Omental fat pad (tissue), 4 donors: ENCODE measurements at places on chromosomes 13 and 19.
A peak's percentile ranks its signal among the peaks of the same experiment; 100 is the strongest.

- DNase-seq: no peak
These were observed 3.0 kb upstream of the NAA16 start for GRCh38 chr13:41307884-41308640.

- no peak for DNase-seq
These were observed 59.1 kb downstream of the AKAP11 start for GRCh38 chr13:42331009-42331408.

DNA sequence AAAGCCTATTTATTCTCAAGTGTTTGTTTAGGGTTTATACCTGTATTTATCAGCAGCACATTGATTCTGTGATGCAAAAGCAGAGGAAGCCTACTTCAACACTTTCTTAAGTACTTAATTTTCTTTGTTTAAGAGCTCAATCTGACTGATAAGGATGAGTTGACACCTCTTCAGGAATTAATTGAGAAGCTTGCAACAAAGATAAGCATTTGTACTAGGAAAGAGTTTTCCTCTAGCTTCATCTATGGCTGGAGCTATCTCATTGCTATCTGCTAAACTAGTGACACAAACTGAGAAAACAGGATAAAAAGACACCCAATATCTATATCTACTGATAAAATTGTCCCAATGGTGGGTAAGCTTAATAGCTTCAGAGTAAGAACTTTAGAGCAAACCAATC, 170.1 kb upstream of the SLITRK6 start:
- no peak for DNase-seq

- DNase-seq: no peak
These were observed 1.4 kb downstream of the UHRF1 start for GRCh38 chr19:4910594-4911281.

DNA sequence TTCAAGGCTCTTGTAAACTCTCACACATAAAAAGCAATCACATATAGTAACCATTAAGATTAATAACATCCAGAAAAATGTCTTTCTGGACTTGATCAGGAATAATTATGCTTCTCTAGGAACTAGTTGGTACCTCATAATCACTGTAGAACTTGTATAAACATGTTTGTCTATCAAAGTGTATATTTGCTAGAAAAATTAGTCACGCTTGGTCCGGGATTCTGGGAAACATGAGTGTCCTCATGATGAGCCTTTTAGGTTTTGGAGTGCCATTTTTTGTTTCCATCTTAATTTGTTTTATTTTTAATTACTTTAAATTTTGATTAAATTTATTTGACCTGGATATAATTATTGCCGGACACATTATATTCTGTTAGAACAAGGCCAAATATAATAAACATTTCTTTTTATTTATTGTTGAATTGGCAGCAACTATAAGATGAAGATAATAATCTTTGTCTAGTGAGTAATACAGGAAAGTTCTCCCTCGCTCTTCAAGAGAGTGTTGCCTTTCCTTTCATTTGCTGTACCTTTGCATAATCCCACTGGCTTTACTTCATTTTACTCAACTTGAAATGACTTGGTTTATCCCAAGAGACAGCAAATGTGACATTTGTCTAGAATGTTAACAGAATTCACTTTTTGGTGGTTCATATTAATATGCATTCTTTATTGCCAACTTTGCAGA, 207.0 kb downstream of the NALCN start:
- no peak for DNase-seq

DNA sequence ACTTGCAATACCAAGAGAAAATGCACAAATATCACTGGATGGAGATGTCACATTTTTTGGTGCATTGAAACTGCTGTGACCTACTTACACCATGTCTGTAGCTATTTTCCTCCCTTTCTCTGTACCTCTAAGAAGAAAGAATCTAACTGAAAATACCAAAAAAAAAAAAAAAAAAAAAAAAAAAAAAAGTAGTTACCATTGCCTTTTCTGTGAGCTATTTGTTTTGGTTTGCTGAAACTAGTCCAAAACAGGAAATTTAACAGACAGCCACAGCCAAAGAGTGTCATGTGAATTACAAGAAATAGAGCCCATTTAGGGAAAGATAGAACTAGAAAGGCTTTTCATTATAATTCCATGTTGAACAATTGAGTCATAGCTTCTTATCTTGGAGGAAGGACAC, 37.3 kb downstream of the TNFSF13B start:
- DNase-seq: no peak

DNA sequence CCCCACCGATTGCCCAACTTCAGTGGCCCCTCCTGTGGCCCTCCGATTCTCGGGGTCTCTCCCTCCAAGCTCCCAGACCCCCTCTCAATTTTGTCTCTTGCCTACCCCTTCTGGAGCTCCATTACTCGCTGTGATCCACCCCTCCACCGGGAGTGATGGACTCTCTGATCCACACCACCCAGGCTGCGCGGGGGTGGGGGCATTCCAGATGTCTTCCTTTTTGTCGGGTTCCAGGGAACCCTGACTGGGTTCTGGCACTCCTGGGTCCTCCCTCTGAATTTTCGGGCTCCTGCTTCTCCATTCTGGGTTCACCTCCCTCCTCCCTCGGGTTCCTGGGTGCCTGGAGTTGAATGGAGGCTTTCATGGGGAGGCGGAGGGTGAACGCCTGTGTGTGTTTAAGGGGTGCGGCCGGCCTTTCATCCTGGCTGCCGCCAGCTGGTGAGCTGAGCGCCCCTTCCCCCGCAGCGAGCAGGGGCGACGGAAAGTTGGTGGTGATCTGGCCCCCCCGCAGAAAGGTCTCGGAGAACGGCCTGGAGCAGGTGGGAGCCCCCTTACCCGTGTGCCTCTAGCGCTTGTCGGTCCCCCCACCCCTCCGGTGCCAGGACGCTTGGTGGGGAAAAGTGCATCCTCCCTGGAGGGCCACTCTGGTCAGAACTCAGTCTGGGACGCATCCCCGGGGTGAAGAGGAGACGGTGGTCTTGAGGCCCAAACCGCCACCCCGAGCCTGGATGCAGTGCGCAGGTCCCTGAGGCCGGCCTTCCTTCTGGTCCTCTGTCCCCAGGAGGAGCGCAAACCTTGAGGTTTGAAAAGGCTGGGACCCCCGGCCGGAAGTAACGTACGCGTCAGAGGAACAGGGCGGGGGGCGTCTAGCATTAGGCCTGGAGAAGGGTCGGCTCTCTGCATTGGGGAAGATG, 1.6 kb downstream of the MISP3 start:
- DNase-seq: peak; percentile 51

DNA sequence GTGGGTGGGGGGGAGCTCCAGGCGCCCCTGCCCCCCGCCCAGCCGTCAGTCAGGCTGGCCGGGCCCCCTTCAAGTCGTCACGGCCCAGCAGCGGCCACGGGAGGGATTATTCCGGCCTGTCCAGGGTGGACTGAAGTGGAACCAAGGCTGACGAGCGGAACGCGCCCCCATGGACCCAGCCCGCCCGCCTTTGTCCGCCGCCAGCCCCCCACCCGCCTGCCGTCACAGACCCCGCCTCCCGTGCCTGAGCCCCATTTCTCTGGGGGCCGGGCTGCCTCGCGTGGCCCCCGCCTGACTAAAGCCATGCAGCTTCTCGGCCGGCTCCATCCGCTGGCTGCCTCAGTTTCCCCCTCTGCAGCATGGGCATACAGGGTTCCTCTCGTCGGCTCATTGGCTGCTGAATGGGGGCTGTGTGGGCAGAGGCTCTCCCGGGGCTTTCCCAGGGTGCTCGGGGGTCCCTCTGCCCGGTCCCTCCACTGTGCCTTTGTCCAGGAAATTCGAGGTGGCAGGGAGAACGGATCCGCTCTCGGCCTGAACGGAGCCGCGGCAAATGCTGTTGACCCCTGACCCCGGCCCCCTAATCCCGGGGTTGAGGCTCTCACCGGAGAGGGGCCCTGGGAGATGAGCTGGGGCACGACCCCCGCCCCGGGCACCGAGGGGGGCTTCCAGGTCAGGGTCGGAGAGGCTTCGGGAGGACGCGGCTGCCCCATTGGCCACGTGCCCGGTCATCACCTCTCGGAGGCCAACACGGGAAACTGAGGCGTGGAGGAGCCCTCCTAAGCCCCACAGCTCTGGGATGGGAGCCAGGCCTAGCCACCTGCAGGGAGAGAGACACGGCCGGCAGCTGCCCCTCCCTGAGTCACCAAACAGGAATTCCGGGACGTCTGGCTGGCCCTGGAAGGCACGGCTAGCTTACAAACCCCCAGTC, 27.4 kb downstream of the EFNA2 start:
- DNase-seq: no peak

- DNase-seq: no peak
These were observed 651 bp downstream of the GAPDHS start for GRCh38 chr19:35533822-35534392.

- peak; percentile 49 for DNase-seq
These were observed 21.9 kb downstream of the ANKRD27 start for GRCh38 chr19:32652894-32653598.

- DNase-seq: no peak
These were observed 27.5 kb downstream of the SPRYD7 start for GRCh38 chr13:49908637-49909036.

- no peak for DNase-seq
These were observed 39.3 kb upstream of the KL start for GRCh38 chr13:32976912-32977311.

- DNase-seq: no peak
These were observed 10.1 kb downstream of the SLC25A15 start for GRCh38 chr13:40799508-40799907.

GRCh38 chr19:11587302-11587974, 9.8 kb upstream of the ZNF627 start:
- peak; percentile 71 for DNase-seq

DNA sequence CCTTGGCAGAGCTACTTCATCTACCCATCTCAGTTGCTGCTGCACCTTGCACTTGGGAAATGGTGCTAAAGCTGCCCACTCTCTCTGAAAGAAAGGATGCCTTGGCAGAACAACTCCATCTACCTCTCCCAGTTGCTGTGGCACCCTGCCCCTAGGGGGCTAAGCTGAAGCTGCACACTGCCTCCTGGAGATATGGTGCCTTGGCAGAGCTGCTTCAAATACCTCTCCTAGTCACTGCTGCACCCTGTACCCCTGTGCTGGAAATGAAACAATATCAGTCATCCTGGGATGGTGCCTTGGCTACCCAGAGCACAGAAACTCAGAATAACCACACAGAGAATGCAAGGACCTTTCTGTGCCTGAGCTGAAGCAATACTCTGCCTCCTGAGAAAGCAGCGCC, 615.8 kb downstream of the DIAPH3 start:
- no peak for DNase-seq

- DNase-seq: no peak
These were observed 3.7 kb downstream of the FTL start for GRCh38 chr19:48968813-48969218.

GRCh38 chr19:46571495-46571894, 29.6 kb upstream of the CALM3 start:
- DNase-seq: no peak
